ENCODE measurements at places on chromosomes 12 and 14.

DNA sequence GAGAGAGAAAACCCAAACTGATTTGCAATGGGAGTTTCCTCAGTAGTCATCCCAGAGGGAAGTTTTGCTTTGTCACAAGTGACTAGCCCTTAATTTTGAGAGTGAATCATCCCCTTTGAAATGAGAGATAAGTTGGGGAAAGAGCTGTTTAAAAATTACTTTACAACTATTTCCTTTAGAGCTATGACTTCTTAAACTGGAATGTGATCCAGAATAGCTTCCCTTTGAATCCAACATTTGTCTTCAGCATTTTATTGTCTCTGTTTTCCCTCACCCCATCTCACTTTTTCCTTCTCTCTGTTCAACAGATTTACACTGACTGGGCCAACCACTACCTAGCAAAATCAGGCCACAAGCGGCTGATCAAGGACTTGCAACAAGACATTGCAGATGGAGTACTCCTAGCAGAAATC is 109.3 kb downstream of the NAV3 start:
- no peak for DNase-seq

- DNase-seq, result no peak
Observed at GRCh38 chr14:69096246-69096645, 56.7 kb downstream of the DCAF5 start.

DNA sequence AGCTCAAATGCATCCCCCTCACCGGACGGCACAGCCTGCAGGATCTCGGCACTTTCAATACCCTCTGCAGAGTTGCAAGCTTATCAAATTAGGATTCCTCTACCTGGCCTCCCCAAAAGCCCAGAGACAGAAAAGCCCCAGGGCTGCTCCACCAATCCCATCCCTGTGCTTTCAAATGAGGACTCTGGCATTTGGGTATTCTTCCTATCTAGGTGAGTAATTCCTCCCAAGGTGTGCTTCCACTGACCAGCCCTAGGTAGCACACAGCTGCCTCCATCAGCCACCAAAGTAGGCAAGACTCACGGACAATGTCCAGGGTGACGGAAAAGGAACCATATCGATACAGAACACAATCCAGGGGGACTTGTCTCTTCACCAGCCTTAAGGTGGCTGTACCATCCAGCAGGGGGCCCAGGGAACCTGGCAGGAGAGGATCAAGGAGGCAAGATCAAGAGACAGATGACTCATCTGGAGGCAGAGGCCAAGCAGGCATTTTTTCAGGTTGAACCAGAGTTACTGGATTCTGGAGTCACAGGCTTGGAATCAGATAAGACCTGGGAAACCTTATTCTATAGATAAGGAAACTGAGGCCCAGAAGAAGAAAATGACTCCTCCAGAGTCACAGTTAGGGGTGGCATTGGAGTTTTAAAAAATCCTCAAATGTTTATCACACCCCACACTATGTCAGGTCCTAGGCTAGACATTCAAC is 9.9 kb downstream of the PMEL start:
- DNase-seq, result peak; percentile 36

GRCh38 chr12:45648070-45648469 is 81.4 kb upstream of the ARID2 start:
- DNase-seq, result no peak

- no peak for DNase-seq
Observed at GRCh38 chr12:53991077-53991460, 6.1 kb downstream of the HOXC10 start.

DNA sequence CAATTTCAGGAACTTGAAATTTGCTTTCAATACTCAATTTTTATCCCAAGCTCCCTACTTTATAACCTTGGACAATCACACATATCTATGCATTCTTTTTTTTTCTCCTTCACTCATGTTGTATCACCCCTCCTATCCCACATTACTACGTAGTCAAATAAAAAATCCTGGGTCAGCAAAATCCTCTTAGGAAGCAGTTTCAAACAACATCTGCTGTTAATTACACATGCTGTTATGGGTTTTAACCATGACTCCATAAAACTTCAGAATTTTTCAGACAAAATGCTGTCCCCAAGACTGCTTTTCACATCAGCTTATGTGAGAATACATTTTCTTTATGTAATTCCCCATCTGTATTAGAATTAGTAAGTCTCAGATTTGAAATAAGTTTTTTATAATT is 61.7 kb downstream of the LRFN5 start:
- DNase-seq, result no peak

DNA sequence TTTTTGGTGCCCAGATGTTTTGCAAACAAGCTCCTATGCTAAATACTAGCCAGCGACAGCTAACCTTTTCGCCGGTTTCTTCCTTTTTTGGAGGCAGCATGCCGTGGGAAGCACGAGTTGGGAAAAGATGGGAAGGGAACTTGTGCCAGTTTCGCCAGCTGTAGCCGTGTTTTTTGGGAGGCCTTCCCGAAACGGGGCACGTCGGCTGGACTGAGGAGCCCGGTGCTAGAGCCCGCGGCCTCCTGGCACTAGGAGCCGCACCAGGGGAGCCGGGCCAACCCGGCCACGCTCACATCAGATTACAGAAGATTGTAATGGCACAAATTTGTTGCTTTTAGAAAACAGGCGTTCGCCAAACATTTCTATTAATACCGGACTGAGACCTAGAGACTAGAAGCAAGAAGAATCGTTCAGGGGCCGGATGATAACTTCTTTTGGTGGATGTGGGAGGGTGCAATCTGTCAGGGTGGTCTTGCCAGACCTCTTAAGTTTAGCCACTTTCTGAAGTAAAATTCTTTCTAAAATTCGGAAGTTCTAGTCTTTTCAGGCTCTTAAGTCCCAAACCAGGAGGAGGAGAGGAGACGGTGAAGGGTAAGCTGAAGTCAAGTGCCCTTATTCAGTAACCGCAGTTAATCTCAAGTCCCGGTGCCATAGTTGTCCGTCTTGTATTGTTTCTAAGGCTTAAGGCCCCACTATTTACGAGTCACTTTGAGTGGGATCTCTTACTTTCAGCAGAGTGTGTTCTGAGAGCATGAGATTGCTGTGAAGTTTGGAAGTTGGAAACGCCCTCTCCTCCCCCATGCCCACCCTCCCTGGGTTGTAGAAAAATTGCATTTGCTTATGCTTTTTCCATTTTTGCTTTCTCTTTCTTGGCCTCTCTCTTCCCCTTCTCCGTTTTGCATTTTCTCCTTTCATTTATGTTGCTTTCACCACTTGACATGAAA is 1.3 kb downstream of the RASSF3 start:
- no peak for DNase-seq

DNA sequence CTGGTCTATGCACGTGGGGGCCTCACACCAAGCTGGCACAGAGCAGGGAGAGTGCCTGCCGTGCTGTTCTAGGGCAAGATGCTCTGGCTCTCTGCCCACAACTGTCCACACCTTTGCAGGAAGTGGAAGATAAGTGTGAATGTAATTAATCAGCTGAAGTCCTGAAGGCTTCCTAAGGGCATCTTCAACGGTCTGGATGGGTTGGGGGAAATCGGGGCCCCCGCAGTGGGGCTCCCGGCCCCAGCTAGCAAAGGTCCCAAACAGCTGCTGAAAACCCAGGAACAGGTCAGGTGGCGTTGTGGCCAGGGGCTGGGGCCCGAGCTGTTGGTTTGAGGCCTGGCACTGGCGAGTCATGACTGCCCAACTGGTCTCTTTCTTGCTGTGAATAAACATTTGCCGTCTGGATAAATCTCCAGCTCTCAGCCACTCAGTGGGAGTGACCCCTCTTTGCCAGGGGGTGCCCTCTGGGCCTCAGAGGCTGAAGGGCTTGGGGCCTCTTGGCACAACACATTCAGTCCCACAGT is 6.7 kb upstream of the SLC25A29 start:
- DNase-seq, result no peak

DNA sequence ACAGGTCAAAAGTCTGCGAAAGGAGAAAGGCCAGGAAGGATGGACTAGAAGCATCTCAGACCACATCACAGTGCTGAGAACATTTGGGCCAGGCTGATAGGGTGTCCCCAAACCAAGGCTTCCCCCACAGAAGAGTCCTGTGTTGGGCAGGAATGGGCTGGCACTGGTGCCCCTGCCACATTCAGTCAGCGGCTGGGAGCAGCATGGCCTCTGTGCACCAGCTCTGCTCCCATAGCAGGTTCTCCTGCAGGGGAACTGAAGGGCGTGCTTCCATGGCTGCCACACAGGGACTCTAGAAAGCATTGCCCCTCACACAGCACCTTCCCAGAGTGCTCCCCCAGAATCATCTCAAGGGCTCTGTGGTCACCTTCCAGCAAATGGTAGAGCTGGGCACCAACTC is 17.5 kb downstream of the EVL start:
- no peak for DNase-seq

DNA sequence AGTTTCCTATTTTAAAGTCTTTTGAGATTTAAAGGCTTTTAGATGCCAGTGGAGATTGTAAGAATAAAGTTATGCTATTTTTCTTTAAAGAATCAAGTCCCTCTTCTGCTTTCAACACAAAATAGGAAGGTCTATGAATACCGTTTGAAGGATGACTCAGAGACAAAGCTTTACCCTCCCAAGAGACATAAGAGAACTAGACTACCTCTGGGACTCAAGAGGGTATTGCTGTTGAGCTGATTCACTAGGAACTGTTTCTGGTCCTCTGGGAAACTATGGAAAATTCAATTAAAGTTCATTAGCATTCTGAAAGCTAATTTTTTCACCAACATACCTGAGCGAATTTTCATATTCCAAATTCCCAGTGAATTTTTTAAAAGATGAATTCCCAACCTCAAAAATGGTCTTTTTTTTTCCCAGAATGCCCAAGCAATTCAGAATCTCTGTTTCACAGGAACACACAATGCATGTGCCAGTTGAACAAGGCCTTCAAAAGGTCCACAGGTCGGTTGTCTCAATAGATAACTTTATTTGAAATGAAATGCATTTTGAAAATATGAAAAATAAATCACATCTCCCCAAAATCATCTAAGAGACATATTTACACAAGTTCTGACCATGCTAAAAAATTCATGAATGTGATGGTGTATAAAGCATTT is 6.5 kb downstream of the PHLDA1 start:
- no peak for DNase-seq

DNA sequence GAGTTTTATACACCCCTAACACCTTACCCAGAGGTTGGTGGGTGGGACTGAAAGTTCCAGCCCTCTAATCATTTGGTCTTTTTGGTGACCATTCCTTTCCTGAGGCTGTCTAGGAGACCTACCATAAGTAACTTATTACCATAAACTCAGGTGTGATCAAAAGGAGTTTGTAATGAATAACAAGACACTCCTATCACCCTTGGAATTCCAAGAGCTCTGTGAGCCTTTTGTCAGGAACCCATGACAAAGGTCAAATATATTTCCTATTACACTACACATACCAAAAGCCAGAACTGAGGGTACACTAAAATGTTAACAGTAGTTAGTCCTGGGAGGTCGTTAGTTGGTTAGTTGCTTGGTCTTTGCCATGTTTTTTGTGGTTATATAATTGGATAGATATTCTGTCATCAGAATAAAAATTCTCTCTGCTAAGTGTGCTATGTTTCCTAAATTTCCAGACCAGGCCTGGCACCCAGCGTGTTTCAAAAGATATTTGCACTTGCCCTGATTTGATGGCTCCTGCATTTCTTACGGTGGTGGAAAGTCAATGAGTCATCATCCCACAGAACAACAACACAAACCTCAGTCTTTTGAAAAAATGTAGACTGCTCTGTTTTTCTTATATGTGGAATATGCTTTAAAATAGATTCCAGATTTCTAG is 27.0 kb upstream of the AKAP5 start:
- no peak for DNase-seq

- no peak for DNase-seq
Observed at GRCh38 chr12:75818863-75819262, 212.7 kb downstream of the PHLDA1 start.

DNA sequence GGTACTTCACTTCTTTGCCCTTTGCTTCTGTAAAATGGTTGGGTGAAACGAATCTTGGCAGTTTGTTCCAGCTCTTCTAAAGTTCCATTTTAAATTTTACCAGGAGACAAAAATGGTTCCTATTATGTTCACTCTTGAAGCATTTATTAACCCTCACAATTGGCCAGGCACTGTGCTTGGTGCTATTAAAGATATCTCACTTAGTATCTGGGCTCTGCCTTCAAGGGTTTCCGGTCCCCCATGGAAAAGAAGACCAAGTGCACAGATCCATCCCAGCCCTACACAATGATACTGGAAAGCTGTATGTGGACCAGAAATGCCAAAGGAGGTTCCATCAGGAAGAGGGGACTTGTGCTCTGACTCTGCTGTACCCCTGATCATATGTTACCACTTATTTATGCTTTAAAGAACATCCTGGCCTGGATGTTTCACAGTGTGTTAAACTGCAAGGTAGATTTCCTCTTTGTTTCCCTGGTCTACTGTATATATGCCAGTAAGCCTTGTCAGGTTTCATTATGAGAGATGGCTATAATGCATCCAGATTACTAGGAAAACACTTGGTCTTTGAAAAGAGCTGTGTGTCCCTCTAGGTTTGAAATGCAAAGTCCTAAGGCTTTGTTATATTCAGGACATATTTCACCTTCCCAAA is 154.8 kb downstream of the PRKCH start:
- DNase-seq, result no peak

DNA sequence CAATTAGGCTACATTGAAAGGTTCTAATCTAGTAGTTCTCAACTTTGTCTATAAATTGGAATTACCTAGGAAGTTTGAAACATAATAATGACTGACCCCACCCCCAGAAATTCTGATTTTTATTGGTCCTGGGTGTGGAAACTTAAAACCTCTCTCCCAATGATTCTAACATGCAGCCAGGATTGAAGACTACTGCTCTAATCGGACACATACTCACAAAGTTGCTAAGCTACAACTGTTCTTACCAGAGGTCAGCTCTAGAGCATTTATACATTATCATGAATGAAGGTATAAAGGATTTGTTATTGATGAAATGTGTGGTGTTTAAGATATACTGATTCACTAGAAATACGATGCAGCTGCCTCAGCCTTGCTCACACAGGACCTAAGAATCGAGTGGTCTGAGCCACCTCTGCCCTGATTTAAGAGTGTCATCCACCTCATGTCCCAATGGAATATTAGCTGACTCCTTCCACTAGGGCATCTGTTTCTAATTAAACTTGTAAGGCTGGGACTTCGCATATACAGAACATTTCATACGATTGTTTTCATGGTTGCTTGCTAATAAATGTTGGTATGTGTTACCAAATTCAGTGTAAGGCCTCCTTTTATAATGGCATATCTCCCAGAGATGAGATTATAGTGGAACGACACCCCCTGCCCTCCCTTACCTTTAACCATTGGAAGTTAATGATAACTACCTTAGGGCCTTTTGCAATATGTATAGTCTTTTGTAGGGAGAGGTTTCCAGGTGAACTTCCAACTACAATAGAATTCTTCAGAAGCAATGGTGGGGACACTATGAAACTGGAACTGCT is 410.8 kb upstream of the PDE3A start:
- no peak for DNase-seq

DNA sequence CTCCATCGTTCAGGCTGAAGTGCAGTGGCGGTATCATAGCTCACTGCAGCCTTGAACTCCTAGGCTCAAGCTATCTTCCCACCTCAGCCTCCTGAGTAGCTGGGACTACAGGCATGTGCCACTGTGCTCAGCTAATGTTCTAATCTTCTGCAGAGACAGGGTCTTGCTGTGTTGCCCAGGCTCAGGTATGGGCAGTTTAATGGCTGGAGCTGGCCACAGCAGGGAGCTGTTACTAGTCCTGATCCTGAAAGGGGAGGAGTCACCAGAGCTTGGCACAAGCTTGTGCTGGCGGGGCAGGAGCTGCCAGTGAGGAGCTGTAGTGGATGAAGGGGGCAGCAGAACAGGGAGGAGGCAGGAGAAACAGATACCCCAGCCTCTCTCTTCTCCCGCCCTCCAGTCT is 10.6 kb downstream of the TMEM120B start:
- DNase-seq, result no peak

GRCh38 chr14:79383475-79383874 is 827.8 kb downstream of the DIO2 start:
- DNase-seq, result no peak

Measured in T-helper 2 cell (primary cell).